AG20443 (cell line): ENCODE measurements at places on chromosomes 1 and 21.

GRCh38 chr1:166676981-166677380, 162.3 kb upstream of the POGK start:
- no peak for DNase-seq

DNA sequence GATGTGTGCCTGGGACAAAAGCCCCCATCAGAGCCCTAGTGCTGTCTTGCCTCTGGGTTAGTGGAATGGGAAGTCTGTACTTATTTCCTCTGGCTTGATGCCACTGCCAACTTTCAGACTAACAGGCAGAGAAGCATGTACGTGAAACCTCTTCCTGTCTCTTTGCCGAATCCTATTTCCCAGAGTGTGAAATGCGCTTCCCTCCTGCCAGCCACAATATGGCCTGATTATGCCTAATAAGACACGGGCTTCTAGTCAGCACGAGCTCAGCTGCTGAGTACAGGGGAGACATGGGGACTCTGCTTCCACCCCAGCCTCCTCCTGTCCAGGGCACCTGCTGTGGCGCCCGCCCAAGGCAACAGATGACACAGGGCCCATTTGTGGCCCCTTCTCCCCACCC, 111.4 kb downstream of the KCND3 start:
- no peak for DNase-seq

- no peak for DNase-seq
These were observed 274.0 kb upstream of the ADAMTS5 start for GRCh38 chr21:27240839-27241238.

GRCh38 chr21:45424854-45425795, 20.2 kb downstream of the COL18A1 start:
- DNase-seq, result no peak

DNA sequence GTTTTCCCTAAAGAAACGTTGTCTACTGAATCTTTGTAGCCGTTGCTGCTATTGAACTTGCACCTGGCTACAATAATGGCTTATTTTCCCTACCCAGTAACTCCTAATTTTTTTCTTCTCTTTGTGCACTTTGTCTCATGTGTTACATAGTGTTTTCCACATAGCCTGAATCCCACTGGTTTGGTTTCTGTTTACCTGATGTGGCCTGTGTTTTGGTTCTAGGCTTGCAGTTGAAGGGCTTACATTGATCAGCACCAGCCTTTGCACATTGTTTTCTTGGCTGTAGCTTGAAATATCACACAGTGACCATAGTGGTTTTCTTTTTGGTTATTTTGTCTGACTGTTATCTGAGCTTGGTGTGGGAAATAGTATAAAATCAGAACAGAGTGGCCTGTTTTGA, 29.5 kb downstream of the ST3GAL3 start:
- no peak for DNase-seq

- DNase-seq, result no peak
These were observed 3.3 kb downstream of the SSBP3 start for GRCh38 chr1:54402896-54403295.

DNA sequence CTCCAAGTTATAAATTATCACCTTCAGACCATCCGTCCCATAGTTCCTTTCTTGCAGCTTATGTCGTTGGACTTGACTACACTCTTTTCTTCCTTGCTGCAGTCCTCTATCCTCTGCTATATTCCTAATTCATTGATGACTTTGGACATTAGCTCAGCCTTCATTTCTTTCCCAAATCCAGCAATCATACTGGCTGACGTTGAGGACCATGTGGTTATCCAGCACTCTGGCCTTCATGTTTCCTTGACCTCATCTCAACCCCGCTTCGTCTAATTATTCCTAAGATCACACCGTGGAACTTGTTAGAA, 27.4 kb downstream of the RAD54L start:
- DNase-seq, result no peak

GRCh38 chr1:233394860-233395717, 67.6 kb downstream of the MAP3K21 start:
- peak; percentile 71 for DNase-seq

GRCh38 chr1:104402178-104402577, 652.5 kb downstream of the AMY1C start:
- DNase-seq, result no peak

- no peak for DNase-seq
These were observed 161.2 kb upstream of the NFIA start for GRCh38 chr1:60921175-60921574.

DNA sequence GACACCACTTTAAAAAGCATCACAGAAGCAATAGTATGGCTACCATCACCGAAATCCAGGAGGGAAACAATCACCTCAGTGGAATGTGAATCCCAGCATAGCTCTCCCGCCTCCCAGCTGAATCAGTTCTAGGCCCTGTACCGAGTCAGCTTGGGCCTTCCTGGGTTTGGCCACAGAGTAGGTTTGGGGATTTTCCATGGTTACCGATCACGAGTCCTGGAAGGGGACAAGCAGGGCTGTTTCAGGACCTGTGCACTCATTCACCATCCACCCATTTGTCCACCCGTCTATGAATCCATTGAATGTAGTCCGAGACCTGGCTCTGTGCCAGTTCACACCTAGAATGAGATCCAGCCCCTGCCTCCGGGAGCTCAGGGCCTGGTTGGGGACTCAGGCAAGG, 94.2 kb downstream of the ARHGEF10L start:
- peak; percentile 94 for DNase-seq

GRCh38 chr1:103194984-103195383, 86.7 kb upstream of the COL11A1 start:
- DNase-seq, result no peak

DNA sequence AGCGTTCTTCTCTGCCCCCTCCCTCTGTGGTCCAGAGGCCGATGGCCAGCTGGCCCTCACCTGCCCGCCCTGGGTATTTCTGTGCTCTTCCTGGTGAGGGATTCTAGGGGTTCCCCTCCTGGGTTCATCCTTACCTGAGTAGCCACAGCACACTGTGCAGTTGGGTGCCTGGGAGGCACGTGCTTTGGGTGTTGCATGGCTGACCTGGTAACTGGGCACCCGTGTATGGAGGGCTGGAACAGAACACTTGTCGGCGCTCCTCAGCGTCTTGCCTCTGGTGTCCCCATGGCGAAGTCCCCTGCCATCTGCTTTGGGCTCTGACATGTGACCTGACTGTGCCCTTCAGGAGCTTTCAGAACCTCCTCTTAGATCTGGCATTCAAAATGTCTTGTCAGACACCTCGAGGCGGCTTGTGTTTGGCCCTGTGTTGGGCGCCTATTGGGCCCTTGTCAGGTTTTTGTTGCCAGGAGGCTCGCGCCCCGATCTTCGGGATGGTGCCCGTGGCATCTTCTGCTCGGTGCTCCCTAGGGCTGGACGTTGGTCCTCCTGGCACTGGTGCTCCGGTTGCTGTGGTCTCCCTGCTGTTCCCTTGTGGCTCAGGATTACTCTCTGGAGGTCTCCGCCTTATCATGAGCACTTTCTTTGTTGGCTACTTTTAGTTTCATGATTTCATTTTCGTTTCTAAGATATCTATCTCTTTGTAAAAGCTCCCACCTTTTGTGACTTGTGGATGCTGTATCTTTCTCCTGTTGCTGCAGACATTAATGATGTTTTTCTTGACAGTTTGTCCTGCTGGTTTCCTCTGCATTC, 28.5 kb downstream of the SKI start:
- no peak for DNase-seq

DNA sequence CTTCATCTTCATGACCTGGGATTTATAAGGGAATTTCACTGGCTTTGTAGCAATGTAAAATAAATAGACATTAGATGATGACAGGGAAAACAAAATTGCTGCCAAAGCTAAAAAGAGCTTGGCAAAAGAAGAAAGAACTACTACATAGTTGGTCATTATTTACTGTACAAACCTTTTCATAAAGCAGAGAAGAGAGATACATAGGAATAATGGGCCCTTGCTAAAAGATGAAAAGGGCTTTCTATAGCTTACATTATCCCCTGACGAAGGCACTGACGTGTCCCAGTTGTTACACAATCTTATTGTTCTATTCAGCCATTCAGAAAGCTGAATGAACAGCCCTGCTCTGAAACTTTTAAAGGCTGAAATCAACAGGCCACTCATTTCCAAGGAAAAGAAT, 57.1 kb downstream of the ZC3H11B start:
- DNase-seq, result peak; percentile 25

DNA sequence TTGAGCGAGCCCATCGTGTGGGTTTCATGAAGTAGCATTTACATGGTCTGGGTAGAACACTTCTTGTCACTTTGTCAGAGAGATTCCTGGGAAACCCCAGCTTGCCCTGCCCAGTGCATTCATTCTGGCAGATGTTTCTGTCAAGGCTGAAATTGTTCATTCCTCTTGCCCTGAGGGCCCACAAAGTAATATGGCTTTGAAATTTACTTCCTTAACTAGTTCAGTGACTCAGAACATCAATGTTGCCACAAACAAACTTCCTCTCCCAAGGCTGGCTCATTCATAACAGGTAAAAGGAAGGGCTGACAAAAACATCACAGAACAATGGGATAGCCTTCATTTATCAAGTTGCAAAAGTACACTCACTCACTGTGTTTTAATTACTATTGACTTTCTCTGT, 5.0 kb upstream of the KIAA0040 start:
- no peak for DNase-seq

- DNase-seq, result peak; percentile 10
These were observed 174.3 kb downstream of the LYPLAL1 start for GRCh38 chr1:219347921-219348391.

- no peak for DNase-seq
These were observed 38.2 kb upstream of the ZNF124 start for GRCh38 chr1:247210062-247210375.

DNA sequence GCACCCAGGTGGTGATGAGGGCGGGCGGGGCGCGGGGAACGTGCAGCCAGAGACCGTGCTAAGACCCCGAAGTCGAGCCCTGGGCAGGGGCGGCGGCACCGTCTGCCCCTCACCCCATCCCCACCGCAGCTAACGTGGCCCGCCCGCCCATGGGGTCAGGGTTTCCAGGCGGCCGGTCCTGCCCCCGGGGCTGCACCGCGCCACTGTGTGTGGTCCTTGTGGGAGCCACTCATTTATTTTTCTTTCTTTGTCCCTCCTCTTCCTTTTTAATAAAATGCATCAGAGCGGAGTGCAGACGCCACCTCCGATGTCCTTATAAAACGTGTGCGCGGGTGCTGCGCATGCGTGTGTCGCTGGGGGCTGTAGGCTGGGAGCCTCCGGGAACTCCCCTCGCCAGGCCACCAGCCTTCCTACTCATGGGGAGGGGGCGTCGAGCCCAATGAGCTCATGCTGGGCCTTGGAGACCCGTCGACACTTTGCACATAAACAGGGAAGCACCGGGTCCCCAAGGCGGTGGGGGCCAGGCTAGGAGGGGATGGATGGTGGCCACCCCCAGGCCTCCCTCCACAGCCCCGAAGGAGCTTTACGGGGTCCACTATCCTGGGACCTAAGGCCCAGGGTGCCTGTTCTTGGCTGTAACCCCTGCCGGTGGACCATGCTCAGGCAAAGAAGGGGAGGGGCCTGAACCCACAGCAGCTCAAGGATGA, 59.9 kb downstream of the WNT9A start:
- peak; percentile 53 for DNase-seq

DNA sequence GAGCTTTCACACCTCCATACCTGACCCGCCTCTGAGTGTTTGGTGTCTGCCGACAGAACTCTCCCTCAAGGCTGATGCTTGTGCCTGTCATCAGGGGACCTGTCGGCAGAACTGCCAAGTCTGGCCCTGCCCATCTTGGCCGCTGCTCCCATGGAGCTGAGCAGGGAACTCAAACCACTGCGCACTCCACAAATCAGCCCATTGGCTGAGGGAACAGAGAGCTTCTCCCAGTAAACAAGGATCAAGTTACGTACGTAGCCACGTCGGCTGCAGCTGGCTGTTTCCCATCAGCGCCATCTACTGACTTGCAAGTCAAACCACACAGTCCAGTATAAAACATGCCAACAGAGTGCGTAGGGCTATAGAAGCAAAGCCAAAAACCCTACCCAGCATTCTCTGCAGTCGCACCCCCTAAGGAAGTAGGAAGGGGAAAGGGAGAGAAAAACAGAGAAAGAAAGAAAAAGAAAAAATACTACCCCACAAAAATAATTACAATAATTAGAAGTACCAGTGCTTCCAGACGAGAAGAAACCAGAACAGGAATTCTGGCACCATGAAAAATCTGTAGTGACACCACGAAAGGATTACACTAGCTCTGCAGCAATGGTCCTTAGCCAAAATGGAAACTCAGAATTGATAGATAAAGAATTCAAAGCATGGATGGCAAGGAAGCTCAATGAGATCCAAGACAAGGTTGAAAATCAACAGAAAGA, 13.1 kb downstream of the KRTAP13-1 start:
- peak; percentile 3 for DNase-seq

DNA sequence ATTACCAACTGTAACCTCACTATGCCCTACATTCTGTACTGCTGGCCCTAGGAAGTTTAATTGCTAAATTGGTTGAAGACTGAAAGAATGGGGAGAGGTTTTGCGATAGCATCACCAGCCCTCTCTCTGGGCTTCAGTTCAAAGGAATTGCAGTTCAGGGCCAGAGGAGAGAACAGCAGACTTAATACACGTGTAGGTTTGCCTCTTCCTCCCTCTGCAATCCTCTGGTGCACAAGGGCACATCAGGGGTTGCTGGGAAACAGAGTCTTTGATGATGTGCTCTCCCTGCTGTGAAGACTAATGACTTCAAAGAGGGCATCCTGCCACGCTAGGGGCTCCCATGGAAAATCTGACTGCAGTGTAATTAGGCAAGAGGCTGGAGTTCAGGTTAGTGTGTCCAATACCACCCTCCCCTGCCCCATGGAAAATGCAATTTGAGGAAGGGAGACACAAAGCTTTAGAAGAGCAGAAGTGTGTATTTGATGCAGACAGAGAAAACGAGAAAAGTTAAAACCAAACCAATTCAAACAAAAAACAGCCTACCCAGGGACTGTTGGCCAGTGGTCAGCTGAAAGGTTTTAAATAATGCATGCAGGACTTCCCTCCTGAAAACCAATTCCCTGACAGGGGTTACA, 167.9 kb downstream of the ASTN1 start:
- no peak for DNase-seq

- DNase-seq, result peak; percentile 58
These were observed 35.5 kb downstream of the RCAN1 start for GRCh38 chr21:34579411-34579810.

DNA sequence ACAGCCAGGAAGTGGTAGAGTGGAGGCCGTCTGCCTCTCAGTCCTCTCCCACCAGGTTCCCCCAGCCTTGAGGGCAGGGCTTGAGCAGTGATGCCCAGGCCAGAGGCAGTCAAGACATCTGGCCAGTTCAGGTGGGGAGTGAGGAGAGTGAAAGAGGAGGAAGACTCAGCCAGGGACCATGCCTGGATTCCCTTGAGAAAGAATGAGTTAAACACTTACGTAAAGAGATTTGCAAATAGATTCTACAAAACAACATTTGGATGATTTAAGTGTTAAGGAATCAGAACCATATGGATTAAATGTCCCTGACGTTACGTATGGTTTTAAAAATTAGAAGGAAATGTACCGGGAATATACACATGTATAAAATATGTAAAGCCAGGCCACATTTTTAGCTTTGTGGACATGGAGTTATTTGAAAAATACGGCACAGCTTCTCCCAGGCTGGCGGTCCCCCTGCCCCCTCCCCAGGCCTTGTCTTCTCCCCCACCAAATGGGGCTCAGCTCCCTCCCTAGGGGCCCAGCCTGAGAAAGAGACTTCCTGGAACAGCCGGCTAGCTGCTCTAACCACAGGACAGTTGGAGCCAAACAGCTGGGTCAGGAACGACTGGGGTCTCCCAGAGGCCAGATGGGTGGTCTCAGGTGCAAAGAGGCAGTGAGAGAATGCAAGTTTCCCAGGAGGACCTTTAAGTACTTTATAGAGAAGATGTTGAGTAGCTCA, 188.3 kb upstream of the EDN2 start:
- no peak for DNase-seq

GRCh38 chr1:925561-926421, 2.1 kb downstream of the SAMD11 start:
- peak; percentile 78 for DNase-seq

GRCh38 chr1:87805666-87806378, 477.1 kb downstream of the LMO4 start:
- DNase-seq, result peak; percentile 61

- DNase-seq, result no peak
These were observed 89.9 kb downstream of the UROD start for GRCh38 chr1:45101947-45102346.
